SJCRH30 (cell line): ENCODE measurements at places on chromosomes 2 and 18. TPM values are rescaled to one million over a fixed set of nuclear protein-coding genes. Genes with fewer than 3 reads are reported as not detected.
A peak's percentile ranks its signal among the peaks of the same experiment; 100 is the strongest.

The TCF23 gene
- total RNA-seq: not detected in 2 replicates

The RGPD3 gene
- not detected in 2 replicates for total RNA-seq

GRCh38 chr2:96875498-96876268, 5.8 kb upstream of the SEMA4C start:
- no peak for DNase-seq

The CFAP65 gene
- not detected in 2 replicates for total RNA-seq

DNA sequence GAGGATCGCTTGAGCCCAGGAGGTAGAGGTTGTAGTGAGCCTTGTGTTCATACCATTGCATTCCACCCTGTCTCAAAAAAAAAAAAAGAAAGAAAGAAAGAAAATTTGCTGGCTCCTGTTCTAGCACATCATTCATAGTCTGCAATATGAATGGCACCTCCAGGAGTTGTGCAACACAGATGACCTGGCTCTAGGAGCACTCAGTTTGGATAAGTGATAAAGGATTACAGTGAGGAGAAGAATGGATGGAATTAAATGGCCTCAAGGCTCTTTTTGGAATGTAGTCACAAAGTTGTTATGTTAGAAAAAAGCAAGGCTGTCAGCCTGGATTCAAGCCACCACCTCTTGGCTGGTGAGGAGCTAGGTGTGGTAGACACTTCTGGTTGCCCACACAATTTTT, 21.5 kb upstream of the SPRED2 start:
- DNase-seq: no peak

- DNase-seq: no peak
These were observed 102.1 kb downstream of the SMAD7 start for GRCh38 chr18:48848641-48849143.

The ATP6V1B1 gene
- 1.6 and 2.0 TPM in 2 replicates for total RNA-seq

The ABCG5 gene
- not detected in 2 replicates for total RNA-seq

GRCh38 chr18:3654442-3655253, 204.7 kb downstream of the TGIF1 start:
- DNase-seq: no peak

The MDH1 gene
- 410 and 419 TPM in 2 replicates for total RNA-seq

- peak; percentile 59 for DNase-seq
These were observed 940.2 kb upstream of the ZEB2 start for GRCh38 chr2:145460112-145460511.

The SERPINB10 gene
- total RNA-seq: not detected in 2 replicates

GRCh38 chr2:16070648-16070971, 130.3 kb downstream of the MYCN start:
- no peak for DNase-seq

- peak; percentile 60 for DNase-seq
These were observed 31.3 kb upstream of the TMEM131 start for GRCh38 chr2:98026927-98027522.

- DNase-seq: no peak
These were observed 428.3 kb downstream of the MBD2 start for GRCh38 chr18:53796040-53796729.

- no peak for DNase-seq
These were observed 31.6 kb upstream of the WDR75 start for GRCh38 chr2:189409647-189410046.

DNA sequence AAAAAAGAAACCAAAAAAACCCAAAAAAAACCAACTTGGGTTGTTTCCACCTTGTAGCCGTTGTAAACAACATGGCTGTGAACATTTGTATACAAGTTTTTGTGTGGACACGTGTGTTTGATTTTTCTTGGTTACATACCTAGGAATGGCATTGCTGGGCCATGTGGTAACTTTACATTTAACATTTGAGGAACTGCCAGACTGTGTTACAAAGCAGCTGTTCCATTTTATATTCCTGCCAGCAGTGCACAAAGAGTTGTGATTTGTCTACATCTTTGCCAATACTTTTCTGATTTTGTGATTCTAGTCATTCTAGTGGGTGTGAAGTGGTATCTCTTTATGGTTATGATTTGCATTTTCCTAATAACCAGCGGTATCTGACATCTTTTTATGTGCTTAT, 22.5 kb downstream of the LPIN1 start:
- DNase-seq: no peak

The GAD1 gene
- total RNA-seq: 10.4 and 10.9 TPM in 2 replicates

DNA sequence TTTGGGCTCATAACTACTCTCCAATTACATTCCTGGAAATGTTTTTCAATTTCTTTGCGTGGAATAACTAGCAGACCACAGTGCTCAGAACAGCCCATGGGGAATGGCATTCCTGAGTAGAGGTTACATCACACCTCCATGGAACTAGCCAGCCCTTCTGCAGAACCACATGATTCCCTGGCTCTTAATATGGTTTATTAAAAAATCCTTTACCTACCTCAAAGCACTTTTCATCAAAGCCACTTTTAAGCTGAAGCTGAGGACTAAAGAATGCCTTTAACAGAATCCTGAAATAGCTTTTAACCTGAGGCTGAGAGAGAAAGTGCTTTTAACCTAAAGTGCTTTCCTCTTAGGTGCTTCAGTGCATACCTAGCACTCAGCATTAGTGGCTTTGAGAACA, 376.3 kb downstream of the ARHGAP15 start:
- no peak for DNase-seq

- DNase-seq: no peak
These were observed 1.6 kb downstream of the SERPINB8 start for GRCh38 chr18:63971320-63972001.
